Prostate gland (tissue), 2 donors: ENCODE measurements at places on chromosomes 4 and X.

GRCh38 chr4:48299560-48299959 lies 29.9 kb upstream of the TEC start:
- H3K4me3 ChIP-seq: no peak overlapping the region
- H3K27me3 ChIP-seq: no peaks in the 10 kb centered on the region
- H3K4me1 ChIP-seq: no peaks in the 10 kb centered on the region
- no peak for DNase-seq
- no peaks in the 10 kb centered on the region for H3K36me3 ChIP-seq
- no peak overlapping the region for H3K27ac ChIP-seq

GRCh38 chrX:15143825-15144121 lies 126.1 kb downstream of the ASB9 start:
- no peaks in the 10 kb centered on the region for H3K36me3 ChIP-seq
- DNase-seq: no peak
- H3K27me3 ChIP-seq: no peaks in the 10 kb centered on the region
- H3K27ac ChIP-seq: no peak overlapping the region
- H3K4me3 ChIP-seq: no peak overlapping the region

DNA sequence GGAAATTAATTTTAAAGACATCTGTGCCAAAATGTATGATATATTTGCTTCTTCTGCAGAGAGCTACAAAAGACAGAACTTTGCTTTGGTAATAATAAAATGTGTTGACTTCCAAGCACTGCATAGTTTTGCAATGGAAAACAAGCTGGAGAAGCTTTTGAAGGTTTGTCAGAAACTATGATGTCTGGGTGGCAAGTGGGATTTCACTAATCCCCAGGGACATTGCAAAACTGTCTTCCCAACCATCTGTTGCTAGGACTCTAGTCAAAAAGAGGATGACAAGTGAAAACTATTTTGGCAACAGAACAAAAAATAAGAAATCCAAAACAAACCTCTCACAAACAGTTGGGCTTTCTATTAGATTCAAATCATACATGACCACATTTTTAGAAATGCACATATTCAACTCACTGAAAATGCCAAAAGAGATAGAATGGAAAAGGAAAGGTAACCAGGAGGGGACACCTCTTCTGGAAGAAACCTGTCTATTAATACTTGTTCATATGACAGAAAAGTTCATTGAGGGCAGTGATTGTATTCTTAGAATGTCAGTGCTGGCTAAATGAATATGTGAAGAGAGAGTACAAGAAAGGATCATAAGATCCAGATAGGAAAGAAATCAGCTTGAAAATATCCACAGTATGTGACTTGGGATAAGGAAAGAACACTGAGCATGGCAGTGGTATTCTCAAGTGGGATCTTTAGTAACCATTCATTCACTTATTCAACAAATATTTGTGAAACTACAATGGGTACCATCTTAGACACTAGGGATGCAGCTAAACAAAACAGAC lies 228.0 kb downstream of the RASL11B start:
- H3K36me3 ChIP-seq: no peaks in the 10 kb centered on the region
- no peaks in the 10 kb centered on the region for H3K4me1 ChIP-seq
- H3K4me3 ChIP-seq: no peak overlapping the region
- no peak overlapping the region for H3K27ac ChIP-seq

DNA sequence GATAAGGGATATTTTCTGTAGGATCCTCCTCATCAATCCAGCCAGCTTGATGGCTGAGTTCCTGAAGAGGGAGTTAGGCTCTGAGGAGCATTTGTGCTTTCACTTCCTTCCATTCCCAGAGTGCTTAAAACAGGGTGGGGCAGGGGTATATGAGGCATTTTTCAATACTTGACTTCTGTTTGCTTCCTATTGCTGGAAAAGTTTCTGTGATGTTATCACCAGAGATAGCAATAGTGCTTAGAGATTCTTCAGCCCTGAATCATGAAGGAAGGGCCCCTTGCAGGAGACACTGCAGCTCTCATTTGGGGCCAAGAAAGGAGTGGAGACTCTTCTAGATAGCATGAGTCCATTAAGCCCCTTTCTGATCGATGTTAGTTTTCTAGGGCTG lies 166.7 kb upstream of the RPS6KA3 start:
- H3K4me3 ChIP-seq: no peak overlapping the region
- H3K4me1 ChIP-seq: no peaks in the 10 kb centered on the region
- no peaks in the 10 kb centered on the region for H3K27me3 ChIP-seq
- no peaks in the 10 kb centered on the region for H3K36me3 ChIP-seq
- no peak overlapping the region for H3K27ac ChIP-seq
- DNase-seq: no peak

GRCh38 chr4:19455850-19456602 lies 795.7 kb upstream of the SLIT2 start:
- no peak overlapping the region for H3K4me3 ChIP-seq
- DNase-seq: no peak
- H3K27ac ChIP-seq: no peak overlapping the region
- H3K27me3 ChIP-seq: no peaks in the 10 kb centered on the region
- no peaks in the 10 kb centered on the region for H3K4me1 ChIP-seq

DNA sequence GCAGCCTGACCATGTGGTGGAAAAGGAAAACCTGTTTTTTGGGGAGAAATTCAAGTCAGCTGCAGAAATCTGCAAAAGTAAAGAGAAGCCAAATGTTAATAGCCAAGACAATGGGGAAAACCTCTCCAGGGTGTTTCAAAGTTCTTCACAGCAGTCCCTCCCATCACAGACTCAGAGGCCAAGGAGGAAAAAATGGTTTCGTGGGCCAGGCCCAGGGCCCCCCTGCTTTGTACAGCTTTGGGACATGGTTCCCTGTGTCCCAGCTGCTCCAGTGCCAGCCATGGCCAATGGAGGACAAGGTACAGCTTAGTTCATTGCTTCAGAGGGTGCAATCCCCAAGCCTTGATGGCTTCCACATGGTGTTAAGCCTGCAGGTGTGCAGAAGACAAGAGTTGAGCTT lies 15.2 kb upstream of the YTHDC1 start:
- no peaks in the 10 kb centered on the region for H3K4me1 ChIP-seq
- DNase-seq: no peak
- H3K36me3 ChIP-seq: no peaks in the 10 kb centered on the region
- H3K4me3 ChIP-seq: no peak overlapping the region
- no peak overlapping the region for H3K27ac ChIP-seq

GRCh38 chrX:125170459-125170858 lies 149.2 kb upstream of the TEX13C start:
- no peak overlapping the region for H3K4me3 ChIP-seq
- no peak for DNase-seq
- no peaks in the 10 kb centered on the region for H3K27me3 ChIP-seq

- DNase-seq: no peak
- no peaks in the 10 kb centered on the region for H3K36me3 ChIP-seq
- H3K4me3 ChIP-seq: no peak overlapping the region
- no peaks in the 10 kb centered on the region for H3K27me3 ChIP-seq
Observed at GRCh38 chr4:107599841-107600240, 120.2 kb downstream of the PAPSS1 start.

- H3K36me3 ChIP-seq: no peaks in the 10 kb centered on the region
- H3K27ac ChIP-seq: no peak overlapping the region
- DNase-seq: no peak
- no peaks in the 10 kb centered on the region for H3K4me1 ChIP-seq
- peaks cover 4% of the 10 kb centered on the region for H3K27me3 ChIP-seq
Observed at GRCh38 chr4:8729408-8730149, 137.0 kb downstream of the CPZ start.

DNA sequence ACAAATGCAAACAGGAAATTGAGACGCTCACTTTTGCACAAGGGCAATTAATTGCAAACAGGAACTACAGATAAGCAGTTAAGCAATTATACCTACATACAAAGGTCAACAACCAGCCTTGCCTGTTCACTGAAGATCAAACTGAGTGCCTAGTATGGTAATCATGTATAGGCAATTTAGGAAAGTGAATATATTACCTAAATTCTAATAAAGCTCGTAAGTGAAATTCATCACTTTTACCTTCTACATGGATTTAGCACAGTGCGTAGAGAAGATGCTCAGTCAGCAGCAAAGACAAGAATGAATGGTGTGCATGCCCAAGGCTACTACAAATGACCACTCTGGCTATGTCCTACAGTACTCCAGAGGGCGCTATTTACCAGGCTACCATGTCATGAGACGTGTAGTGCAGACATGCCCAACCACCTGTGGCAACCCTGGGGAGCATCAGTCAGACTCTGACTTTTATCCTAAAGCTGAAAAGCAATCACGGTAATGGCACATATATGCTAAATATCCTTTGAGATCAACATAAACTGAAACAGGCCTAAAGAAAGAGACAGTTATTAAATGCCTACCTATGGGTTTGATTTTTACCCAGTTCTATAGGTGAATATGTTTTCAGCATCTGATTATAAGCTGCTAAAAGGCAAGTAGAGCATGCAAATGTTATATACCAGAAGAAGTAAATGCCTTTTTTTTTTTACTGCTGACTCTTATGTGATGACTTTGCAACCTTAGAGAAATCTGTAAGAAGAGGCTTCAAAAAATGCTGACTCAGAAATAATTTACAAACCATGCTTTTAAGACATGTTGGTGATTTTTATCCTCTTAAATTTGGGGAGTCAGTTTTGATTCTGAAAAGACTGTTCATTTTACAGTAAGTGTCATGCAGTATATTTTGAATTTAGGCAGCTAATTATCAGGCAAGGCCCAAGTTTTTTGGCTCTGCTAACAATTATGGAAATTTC lies 178.0 kb downstream of the PPP3CA start:
- no peak overlapping the region for H3K4me3 ChIP-seq
- H3K4me1 ChIP-seq: no peaks in the 10 kb centered on the region
- no peaks in the 10 kb centered on the region for H3K27me3 ChIP-seq
- H3K27ac ChIP-seq: no peak overlapping the region

DNA sequence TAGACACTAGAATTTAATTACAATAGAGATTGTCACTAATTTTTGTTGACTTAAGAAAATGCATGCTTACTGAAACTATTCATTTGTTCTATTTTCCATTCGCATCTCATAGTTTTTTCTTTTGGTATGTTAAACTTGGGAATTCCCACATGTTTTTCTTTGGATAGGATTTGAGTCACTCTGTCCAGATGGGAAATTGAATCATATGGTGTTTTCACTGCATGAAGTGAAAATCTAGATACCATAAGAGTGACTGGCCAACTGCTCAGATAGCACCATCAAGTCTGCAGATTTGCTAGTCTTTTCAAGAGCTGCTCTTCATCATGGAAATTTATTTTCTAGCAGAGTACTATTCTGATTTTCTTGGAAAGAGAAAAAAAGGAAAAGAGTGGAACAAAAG lies 172.6 kb downstream of the FAM47B start:
- no peak overlapping the region for H3K27ac ChIP-seq
- H3K27me3 ChIP-seq: no peaks in the 10 kb centered on the region
- H3K36me3 ChIP-seq: no peaks in the 10 kb centered on the region

- no peaks in the 10 kb centered on the region for H3K27me3 ChIP-seq
- no peak overlapping the region for H3K4me3 ChIP-seq
- no peaks in the 10 kb centered on the region for H3K36me3 ChIP-seq
- no peaks in the 10 kb centered on the region for H3K4me1 ChIP-seq
- no peak overlapping the region for H3K27ac ChIP-seq
Observed at GRCh38 chrX:132622130-132622529, 133.3 kb upstream of the MBNL3 start.

- no peak overlapping the region for H3K4me3 ChIP-seq
- no peaks in the 10 kb centered on the region for H3K4me1 ChIP-seq
- no peaks in the 10 kb centered on the region for H3K27me3 ChIP-seq
- H3K27ac ChIP-seq: no peak overlapping the region
- no peaks in the 10 kb centered on the region for H3K36me3 ChIP-seq
Observed at GRCh38 chr4:155974476-155974749, 20.7 kb upstream of the CTSO start.

DNA sequence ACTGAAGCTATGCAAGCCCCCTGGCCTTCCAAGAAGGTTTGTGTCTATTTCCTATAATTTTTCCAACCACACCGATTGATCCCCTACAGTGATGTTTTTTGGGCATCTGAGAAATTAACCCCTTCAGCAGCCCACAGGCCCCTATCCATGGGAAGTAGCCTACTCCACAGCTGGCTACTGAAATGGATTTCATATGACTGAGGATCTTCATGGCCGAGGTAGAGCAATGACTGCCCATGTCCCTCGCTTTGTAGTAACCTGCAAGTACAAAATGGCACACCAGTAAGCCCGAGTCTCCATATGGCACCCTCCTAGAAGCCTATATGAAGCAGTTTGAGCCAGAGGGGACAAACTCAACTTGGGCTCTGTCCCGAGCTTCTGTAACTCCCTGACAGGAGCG lies 36.8 kb downstream of the MAP9 start:
- no peaks in the 10 kb centered on the region for H3K27me3 ChIP-seq
- no peaks in the 10 kb centered on the region for H3K4me1 ChIP-seq
- H3K4me3 ChIP-seq: no peak overlapping the region
- no peak overlapping the region for H3K27ac ChIP-seq

DNA sequence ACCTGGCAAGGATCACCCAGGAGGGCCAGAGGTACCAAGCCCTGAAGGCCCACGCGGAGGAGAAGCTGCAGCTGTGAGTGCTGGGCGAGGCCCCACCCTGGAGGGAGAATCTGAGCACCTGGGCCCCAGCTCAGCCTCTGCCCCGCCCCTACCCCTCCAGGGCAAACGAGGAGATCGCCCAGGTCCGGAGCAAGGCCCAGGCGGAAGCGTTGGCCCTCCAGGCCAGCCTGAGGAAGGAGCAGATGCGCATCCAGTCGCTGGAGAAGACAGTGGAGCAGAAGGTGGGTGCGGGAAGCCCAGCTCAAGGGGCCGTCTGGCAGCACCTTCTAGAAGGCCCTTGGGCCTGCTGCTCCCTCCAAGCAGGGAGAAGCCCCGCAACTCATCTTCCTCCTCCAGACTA lies 23.2 kb downstream of the TACC3 start:
- H3K4me3 ChIP-seq: no peak overlapping the region
- peaks cover 4% of the 10 kb centered on the region for H3K27me3 ChIP-seq
- no peaks in the 10 kb centered on the region for H3K36me3 ChIP-seq
- no peak for DNase-seq
- H3K27ac ChIP-seq: no peak overlapping the region

DNA sequence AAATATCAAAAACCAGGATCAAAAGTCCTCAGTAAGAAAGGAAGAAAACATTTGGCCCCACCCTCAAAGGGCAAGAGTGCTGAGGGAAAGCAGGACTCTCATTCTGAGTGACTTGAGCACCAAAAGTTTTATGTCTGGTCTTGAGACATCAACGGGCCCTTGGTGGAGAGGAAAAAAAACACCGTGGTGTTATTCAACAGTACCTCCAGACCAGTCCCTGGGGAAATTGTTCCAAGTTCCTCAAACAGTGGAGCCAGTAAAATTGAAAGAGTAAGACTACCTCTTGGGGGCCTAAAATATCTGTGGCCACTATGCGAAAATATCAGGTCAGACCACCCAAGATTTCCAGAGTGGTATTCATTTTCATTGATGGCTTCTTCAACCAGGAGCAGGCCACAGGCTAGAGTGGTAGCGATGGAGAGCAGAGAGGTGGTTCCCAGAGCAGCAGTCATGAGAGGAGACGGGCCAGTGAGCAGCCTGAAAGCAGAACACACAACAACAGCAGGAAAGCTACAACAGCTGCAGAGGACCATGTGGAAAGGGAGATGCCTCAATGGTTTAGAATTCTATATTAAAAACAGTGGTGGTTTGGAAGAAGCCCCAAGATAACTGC lies 63.7 kb upstream of the RPL34 start:
- no peaks in the 10 kb centered on the region for H3K36me3 ChIP-seq
- H3K4me3 ChIP-seq: no peak overlapping the region
- H3K4me1 ChIP-seq: no peaks in the 10 kb centered on the region
- H3K27ac ChIP-seq: no peak overlapping the region
- no peak for DNase-seq
- H3K27me3 ChIP-seq: no peaks in the 10 kb centered on the region
